Gastroesophageal sphincter (tissue), 4 donors: ENCODE measurements at places on chromosomes 12 and 14. TPM values are rescaled to one million over a fixed set of nuclear protein-coding genes. Genes with fewer than 3 reads are reported as not detected.
A peak's percentile ranks its signal among the peaks of the same experiment; 100 is the strongest.

Gene E2F7
- not detected for total RNA-seq

GRCh38 chr14:105099778-105100177 is 34.5 kb upstream of the GPR132 start:
- ATAC-seq = no peak

Gene BLTP3B
- total RNA-seq = 41.7 TPM

- no peak for ATAC-seq
Observed at GRCh38 chr12:110726028-110726427, 16.7 kb downstream of the PPP1CC start.

- no peak for ATAC-seq
Observed at GRCh38 chr12:42641221-42641885, 51.8 kb upstream of the PRICKLE1 start.

DNA sequence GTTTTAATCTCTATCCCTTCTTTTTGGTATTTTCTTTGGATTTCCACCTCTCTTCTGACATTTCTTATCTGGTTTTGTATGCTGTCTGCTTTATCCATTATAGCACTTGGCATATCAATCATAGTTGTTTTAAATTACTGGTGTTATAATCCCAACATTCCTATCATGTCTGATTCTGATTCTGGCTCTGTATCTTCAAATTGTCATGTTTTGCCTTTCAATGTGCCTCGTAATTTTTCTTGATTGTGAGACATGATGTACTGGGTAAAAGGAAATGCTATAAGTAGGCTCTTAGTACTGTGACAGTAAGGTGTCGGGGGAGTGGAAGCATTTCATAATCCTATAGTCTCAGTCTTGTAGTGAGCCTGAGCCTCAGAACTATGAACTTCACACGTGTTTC is 729.3 kb upstream of the NOVA1 start:
- no peak for ATAC-seq

Gene APOF
- total RNA-seq = not detected

Gene GLT1D1
- 0.27 TPM for total RNA-seq

DNA sequence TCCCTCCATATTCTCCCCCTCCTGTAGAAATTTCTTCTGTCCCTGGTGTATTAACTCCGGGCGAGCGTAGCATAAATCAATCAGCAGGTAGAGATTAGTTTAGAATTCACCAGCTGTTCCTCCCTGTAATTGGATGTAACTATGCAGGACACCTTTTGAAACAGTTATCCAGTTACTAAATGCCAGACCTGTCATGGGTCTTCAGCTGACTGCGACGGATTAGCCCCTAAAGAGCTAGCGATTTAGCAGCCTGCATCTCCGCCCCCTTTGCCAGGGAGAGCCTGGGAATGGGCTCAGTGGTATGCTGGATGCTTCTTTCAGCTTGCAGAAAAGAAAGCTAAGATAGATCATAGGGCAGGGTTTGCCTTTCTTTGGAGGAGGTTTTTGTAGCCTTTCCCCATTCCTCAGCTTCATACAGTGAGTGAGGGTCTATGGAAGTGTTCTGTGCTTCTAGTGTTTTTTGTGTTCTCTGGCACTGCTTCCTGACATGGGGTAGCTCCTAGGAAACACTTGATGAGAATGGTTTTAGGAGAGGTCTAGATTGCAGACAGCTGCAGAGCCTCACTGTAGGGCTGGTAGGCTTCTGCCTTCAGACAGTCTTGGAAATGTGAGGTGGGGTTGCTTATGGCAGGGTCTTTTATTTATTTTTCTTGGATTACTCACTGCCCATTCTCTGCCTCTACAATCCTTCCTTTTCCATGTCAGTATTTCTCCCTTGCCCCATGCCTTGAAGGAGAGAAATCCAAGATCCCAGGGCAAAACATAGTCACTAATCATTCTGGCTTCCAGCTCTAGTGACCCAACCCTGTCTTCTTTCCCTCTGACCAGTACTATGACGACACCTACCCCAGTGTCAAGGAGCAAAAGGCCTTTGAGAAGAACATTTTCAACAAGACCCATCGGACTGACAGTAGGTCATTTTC is 16.7 kb downstream of the COPZ1 start:
- ATAC-seq = no peak

DNA sequence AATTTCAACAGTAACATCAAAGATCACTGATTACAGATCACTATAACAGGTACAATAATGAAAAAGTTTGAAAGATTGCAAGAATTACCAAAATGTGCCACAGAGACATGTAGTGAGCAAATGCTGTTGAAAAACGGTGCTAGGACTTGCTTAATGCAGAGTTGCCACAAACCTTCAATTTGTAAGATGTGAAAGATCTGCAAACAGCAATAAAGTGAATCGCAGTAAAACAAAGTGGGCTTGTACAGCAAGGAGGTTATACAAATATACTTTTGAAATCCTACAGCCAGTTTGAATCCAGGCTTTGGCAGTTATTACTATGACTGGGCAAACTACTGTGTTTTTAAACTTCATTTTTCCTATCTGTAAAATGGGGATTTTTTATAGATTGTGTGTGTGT is 1.0 kb upstream of the PLEKHA5 start:
- no peak for ATAC-seq

Gene KRT79
- not detected for total RNA-seq

DNA sequence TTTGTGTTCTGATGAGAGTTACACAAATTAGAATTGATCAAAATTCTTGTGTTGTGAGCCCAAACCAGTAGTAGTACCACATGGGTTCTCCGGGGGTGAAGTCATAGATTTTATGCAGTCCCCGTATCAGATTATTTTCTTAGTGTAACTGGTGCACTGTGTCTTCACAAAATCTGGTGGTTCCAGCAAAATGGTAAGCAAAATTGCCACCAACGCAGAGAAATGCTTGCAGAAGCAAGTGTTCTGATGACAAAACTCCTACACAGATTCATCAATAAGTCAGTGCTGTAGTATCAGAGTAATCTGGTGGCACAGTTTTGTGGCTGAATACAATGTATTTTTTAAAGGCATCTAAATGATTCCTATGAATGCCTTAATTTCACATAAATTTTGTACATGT is 1.3 kb upstream of the CACNA2D4 start:
- ATAC-seq = no peak

- no peak for ATAC-seq
Observed at GRCh38 chr12:59357811-59358210, 238.0 kb upstream of the SLC16A7 start.

Gene FIGNL2
- 0.16 TPM for total RNA-seq

- peak; percentile 42 for ATAC-seq
Observed at GRCh38 chr12:113072136-113072535, 15.6 kb downstream of the DTX1 start.

GRCh38 chr14:55146425-55146824 is 17.4 kb downstream of the LGALS3 start:
- ATAC-seq = no peak

Gene TBC1D30
- 6.7 TPM for total RNA-seq

Gene BICDL1
- total RNA-seq = 13.9 TPM

DNA sequence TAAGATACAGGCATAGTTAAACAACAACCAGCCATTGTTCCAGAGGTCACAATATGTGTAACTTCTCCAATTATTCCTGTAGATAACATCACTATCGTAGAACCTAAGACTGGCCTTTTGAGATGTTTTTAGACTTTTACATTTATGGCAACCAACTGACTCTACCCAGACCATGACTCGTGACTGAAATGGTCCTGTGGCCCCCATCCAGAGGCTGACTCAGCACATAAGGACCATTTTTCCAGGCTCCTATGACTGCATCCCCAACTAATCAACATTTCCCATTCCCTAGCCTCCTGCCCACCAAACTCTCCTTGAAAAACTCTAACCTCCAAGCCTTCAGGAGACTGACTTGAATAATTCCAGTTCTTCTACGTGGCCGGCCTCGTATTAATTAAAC is 52.6 kb upstream of the NID2 start:
- no peak for ATAC-seq

DNA sequence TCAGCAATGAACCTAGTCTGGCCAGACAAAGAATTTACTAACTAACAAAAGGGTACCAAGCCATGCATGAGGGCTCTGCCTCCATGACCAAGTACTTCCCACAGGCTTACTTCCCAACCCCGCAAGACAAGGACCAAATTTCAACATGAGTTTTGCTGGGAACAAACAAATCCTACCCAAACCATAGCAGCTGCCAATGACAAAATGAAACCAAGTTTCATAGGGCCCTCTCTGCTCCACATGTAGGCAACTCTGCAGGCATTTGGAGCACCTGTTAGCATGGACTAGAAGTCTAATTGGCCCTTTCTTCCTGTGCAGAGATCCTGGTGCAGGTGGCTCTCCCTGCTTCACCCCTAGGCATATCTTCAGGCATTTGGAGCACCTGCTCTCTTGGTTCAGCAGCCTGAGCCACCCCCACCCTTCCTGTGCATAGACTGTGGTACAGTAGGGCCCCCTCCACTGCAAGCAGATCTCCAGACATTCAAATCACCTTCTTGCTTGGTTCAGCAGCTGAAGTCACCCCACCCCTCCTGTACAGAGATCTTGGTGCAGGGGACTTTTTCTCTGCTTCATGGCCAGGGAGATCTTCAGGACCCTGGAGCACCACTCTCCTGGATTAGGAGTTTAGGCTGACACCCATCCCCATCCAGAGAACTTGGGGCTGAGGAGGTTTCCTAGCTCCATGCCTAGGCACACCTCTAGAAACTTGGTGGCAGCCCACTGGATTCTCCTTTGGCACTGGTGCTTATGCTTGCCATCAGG is 308.7 kb downstream of the RPAP3 start:
- no peak for ATAC-seq

DNA sequence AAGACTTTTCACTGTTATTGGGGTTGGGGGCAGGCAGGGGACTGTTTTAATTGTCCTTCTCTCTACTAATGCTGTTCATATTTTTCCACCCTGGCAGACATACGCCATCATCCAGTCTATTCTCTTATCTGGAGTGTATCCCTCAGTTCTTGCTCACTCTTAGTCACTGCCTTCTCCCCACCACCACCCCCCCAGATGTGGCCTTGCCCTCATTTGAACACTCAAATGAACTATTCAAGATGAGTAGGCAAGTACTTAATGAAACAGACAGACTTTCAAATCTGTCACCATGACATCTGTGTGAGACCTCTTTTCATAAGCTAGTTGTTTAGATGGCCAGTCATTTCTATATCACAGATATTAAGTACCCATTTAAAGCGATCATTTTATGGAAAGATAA is 10.1 kb downstream of the NUDT4 start:
- ATAC-seq = no peak

Gene C1RL
- total RNA-seq = 85.9 TPM

Gene FAM161B
- total RNA-seq = 3.7 TPM

DNA sequence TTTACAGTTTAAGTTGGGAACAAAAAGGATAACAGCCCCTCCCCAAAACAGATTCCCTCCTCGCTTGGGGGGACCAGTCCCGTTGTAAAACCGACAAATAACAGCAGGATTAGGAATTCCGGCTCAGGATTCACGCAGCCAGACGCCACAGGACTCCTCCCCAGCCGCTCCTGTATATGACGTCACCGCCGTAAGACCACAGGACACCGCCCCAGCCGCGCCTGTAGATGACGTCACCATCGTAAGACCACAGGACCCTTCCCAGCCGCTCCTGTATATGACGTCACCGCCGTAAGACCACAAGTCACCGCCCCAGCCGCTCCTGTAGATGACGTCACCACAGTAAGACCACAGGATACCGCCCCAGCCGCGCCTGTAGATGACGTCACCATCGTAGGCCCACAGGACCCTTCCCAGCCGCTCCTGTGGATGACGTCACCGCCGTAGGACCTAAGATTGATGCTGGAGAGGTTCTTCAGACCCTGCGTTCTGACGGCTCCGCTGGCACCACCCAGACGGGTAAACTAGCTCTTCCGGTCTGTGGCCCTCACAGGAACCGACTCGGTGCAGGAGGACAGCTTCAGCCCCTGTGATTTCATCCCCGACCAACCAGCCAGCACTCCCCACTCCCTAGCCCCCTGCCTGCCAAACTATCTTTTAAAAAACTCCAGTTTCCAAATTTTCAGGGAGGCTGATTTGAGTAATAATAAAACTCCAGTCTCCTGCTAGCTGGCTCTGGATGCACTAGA is 43.9 kb upstream of the FBRSL1 start:
- ATAC-seq = no peak

- no peak for ATAC-seq
Observed at GRCh38 chr14:96403409-96403808, 11.5 kb downstream of the AK7 start.

DNA sequence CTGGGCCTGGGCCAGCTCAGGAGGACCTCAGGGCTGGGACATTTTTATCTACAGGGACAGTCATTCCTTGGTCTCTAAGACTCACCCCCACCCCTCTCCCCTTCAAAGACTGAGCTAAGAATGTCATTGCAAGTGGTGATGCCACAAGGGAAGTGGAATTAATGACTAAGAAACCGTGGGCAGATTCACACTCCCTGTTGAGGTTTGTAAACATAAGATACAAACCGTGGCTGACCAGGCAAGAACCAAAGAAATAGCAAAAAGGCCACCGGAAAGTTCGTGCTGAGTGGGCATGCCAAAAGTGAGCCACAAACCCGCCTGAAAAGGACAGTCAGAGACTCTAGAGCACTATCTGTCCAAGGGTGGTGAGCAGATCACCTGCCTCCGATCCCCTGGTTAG is 25.7 kb downstream of the NUAK1 start:
- no peak for ATAC-seq

DNA sequence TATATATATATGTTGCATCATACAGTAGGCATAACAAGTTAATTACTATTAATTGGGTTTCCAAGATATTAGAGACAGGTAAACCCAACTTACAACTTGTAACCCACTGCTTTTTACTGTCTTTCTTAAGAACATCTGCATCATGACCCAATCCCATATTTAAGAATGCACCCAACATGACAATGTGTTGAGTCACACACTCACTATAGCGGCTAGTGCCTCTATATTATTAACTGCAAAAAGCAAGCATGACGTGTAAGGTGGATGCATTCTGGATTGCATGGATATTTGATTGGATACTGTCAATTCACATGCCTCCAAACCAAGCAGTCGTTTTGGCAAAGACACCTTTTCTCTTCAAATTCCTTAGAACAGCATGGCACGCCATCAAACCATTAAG is 68.2 kb downstream of the KSR2 start:
- ATAC-seq = no peak

GRCh38 chr12:546265-546919 is 86.7 kb downstream of the B4GALNT3 start:
- no peak for ATAC-seq

- no peak for ATAC-seq
Observed at GRCh38 chr12:48199774-48200221, 3.3 kb downstream of the OR10AD1 start.

Gene MYF6
- not detected for total RNA-seq

DNA sequence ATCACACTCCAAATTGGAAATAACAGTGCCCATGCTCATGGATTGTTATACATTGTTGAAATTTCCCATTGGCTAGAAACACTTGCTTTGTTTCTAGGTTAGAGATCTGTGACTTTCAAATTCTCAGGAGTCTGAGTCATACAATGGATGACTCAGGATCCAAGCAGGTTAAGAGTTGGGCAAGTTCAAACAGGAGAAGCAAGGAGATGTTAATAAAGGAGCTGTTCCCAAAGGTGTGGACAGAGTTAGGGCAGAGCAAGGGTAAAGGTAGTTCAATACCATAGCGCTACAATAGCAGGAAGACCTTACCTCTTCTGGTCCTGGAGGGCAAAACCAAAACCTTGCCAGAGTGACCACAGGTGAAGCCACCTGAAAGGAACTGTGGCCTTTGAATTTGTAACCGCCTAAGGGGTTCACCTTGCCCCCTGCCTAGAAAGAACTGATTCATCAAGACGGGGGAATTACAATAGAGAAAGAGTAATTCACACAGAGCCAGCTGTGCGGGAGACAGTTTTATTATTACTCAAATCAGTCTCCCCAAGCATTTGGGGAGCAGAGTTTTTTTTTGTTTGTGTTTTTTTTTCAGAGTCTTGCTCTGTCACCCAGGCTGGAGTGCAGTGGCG is 4.2 kb upstream of the AMN1 start:
- ATAC-seq = no peak

Gene SLC38A4
- not detected for total RNA-seq
